ENCODE measurements at places on chromosomes 13 and 19.

- DNase-seq: no peak
Observed at GRCh38 chr13:109715902-109716301, 70.5 kb downstream of the IRS2 start.

DNA sequence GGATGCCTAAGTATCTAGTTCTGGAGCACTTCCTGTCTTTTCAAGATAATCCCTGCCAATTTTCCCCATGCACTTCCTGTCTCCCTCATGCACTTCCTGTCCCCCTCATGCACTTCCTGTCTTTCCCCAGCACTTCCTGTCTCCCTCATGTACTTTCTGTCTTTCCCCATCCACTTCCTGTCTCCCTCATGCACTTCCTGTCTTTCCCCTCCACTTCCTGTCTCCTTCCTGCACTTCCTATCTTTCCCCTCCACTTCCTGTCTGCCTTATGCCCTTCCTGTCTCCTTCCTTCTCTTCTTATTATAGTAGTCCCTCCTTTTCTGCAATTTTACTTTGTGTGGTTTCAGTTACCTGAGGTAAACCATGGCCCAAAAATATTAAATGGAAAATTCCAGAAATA, 3.0 kb upstream of the TNNT1 start:
- DNase-seq: no peak

DNA sequence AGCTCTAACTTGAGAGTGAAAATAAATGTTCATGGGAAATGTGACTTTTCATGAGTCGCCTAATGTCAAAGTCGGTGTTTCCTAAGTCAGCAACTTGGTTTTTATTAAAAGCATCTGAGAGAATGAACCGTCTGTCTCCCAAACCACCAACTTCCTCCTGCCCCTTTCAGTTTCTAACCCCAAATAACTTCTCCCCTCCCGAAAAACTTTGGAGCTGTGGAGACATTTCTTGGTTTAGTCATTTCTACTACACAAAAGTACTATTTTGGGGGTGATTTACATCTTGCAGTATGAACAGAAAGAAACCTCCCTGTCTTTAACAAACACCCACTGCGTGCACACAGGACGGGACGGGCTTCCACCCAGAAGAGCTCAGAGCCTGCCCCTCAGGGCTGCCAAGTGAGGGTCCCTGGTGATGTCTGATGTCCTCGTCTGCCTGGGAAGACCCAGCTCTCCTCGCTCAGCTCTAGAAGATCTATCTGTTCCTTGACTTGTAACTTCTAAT, 65.0 kb downstream of the RASA3 start:
- DNase-seq: peak; percentile 73

DNA sequence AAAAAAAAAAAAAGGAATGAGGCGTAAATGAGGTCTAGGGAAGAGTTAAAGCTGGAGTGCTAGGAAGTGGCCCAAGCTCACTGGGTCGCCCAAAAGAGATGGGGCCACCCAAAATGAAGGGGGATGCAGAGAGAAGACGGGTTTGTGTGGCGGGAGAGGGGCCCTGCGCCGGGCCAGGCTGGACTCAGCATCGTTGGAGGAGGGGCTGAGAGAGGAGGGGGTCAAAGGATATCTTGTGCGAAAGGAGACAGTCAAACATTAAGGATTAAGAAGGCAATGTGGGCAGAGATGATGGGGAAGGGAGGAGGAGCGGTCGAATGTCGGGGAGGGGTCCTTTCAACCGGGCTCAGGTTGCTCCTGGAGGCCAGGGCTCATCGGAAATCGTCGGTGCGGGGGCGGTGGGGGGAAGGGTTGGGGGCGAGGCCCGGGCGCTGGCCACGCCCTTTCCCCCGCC, 825 bp upstream of the CARM1 start:
- no peak for DNase-seq

DNA sequence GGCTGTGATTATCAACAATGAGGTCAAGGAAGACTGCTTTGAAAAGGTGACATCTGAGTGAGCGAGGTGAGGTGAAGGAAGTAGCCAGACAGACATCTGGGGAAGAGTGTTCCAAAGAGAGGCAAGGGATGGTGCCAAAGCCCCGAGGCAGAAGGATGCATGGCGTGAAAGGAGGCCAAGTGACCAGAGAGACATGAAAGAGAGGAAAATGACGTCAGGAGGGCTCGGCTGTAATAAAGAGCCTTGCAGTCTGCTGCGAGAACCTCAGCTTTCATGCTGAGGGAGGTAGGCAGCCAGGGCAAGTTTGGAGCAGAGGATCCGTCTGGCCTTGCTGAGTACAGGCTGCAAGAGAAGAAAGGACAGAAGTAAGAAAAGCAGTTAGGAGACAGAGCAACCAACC, 50.8 kb downstream of the FOXO1 start:
- no peak for DNase-seq
